ENCODE measurements at places on chromosomes 12 and 14.

- no peak for DNase-seq
Observed at GRCh38 chr12:46360908-46361666, 11.5 kb downstream of the SLC38A2 start.

- no peak for DNase-seq
Observed at GRCh38 chr14:60093606-60094005, 1.9 kb downstream of the PCNX4 start.

DNA sequence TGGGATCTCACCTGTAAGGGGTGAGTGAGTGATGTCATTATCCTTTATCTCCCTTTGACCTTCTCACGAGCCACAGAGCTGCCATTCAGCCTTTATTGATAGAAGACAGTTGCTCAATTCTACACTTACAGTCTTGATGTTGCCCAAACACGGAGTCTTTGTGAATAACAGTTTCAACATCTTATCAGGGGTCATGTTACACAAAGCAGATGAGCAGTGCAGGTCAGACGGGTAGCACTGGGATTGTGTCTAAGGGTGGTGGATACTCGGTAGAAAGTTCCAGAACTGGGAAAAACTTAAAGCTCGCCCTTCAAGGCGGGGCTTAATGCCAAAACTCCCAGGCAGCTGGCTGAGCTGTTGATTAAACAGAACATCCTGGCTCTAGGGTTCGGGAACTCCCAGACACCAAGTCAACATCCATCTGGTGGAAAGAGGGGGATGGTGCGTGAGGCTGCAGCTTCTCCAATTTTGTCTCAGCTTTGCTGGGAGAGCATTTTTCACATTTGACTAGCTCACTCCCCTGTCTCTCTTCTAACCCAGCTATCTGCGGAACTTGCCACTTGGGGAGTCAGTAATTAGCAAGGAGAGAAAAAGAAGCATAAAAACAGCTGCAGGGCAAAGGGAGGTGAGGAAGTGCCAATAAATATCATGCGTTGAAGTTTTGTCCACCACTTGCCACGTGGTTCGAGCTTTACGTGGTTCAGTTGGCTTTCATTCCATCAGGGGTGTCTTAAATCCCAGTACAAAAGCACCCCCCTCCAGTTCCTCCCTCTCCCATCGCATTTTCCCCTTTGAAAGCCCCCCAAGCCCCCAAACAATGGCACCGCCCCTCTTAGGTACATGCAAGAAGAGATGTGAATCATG is 31.0 kb downstream of the FOXN4 start:
- DNase-seq, result no peak

GRCh38 chr12:105445649-105446048 is 115.2 kb downstream of the C12orf75 start:
- no peak for DNase-seq
